ENCODE measurements at places on chromosomes 13 and 19. TPM values are rescaled to one million over a fixed set of nuclear protein-coding genes. Genes with fewer than 3 reads are reported as not detected.

VSTM1 gene
- 0.75 TPM for total RNA-seq

MTUS2 gene
- not detected for total RNA-seq

DNA sequence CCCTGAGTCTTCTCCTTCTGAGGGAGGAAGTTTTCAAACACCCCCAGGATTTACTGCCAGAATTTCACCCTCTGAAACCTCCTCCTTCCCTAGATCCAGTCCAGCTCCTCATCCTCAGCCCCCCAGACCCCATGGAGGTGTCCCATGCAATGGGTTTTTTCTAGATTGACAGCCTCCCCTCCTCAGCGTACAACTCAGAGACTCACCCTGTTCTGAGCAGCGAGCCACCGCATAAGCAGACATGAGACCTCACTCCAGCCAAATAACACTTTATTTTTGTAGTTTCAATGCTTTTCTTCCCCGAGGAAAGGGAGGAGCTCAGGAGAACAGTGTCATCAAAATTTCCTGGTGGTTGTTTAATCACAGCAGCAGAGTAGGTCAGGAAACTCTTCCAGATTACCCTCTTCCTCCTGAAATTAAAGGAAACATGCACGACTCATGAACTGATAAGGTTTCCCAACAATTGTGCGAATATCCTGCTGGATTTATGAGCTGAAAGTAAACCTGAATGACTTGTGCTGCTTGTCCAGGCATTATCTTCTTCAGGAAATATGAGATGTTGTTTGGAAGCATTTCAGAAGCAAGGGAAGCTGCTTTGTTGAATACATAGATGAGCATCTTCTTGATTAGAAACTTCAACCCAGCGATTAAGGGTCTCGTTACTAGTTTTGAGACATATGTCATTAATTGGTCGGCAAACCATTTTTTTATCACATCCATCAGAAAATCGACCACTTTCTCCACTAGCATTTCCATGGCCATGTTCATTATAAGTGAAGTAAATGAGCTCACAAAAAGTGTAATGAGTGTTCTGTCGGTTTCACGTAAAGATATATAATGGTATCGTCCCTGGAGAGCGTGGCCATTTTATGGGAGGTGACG, 36.2 kb downstream of the ERICH4 start:
- DNase-seq: no peak

GRCh38 chr13:92354583-92354982, 872.0 kb upstream of the GPC6 start:
- DNase-seq: no peak

GRCh38 chr19:52171321-52172169, at the start of gene ZNF836:
TSS of gene ZNF836 (minus strand) at chr19:52171621. CDS start at chr19:52168072, 3,549 bp downstream.
- no peak for DNase-seq

GRCh38 chr19:49871349-49871985, 4.1 kb upstream of the PNKP start:
- DNase-seq: no peak

DNA sequence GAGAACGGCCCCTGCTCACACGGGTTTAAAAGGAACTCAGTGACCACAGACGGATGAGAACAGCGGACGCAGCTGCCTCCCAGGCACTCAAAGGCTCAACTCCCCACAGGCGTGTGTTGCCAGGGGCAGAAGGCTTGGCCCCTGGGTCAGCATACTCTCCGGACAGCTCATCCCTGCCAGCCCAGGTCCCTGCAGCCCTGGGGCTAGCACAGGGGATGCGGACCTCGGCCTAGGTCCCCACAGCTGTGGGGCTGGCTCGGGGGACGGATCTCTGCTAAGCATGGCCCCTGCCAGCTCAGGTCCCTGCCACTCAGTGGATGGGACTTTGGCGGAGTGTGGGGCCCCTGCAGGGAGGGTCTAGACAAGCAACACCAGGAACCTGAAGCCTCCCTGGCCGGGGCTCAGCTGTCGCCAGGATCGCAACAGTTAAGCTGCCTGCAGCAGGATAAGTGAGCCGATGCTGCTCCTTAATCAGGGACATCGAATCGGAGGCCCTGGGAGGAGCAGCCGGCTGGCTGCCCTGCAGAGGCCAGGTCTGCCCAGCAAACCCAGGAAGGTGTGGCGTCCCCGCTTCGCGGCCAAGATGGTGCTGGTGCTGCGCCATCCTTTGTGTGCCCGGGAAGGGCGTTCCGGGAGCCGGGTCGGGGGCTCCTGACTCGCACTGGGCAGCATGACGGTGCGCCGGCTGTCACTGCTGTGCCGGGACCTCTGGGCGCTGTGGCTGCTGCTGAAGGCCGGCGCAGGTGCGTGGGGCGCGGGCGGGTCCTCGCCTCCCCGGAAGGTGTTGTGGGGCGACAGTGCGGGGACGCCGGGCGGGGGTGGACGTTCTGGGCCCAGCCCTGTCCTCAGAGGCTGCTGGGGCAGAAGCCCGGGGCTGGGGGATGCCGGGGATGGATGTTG, 32.5 kb downstream of the MCF2L start:
- DNase-seq: no peak

DNA sequence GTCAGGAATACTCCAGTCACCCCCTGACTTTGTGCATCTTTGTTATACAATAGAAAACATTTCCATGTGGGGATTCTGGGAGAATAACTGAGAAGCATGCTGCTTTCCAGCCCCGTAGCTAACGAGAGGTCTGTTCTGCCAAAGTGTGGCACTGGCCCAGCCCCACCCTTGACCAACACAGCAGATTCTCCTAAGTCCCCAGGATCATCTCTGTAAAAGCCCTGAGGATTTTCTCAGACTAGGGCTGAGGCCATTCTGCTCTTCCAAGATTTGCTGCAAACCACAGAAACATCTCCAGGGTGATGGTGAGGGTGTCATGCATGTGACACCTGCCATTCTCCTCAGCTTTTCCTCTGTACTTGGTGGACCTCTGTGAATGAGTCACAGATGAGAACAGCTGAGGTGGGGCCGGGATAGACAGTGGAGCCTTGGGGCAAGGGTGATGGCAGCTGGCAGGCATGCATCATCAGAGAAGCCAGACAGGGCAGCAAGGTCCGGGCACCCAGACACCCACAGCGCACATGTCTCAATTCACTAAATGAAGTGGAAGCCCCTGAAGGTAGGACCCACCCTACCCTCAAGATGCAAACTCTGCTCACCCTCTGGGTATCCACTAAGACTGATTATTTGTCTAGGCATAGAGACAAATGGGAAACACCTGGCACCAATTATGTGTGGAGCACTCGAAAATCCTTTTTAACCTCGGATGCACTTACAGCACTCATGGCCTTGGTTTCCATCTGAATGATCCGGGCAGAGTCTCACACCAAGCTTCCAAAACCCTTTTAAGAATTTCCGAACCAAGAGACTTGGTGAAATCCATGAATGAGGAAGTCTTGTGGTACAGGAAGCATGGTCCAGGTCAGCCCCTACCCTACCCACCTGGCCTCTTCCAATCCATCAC, 20.1 kb upstream of the DOCK9 start:
- DNase-seq: no peak

GRCh38 chr13:75812751-75813181, 176.6 kb downstream of the LMO7 start:
- no peak for DNase-seq

- DNase-seq: no peak
These were observed 28.9 kb downstream of the AP2S1 start for GRCh38 chr19:46821512-46822409.

GRCh38 chr13:49455007-49455398, 10.9 kb downstream of the SETDB2 start:
- DNase-seq: no peak

DNA sequence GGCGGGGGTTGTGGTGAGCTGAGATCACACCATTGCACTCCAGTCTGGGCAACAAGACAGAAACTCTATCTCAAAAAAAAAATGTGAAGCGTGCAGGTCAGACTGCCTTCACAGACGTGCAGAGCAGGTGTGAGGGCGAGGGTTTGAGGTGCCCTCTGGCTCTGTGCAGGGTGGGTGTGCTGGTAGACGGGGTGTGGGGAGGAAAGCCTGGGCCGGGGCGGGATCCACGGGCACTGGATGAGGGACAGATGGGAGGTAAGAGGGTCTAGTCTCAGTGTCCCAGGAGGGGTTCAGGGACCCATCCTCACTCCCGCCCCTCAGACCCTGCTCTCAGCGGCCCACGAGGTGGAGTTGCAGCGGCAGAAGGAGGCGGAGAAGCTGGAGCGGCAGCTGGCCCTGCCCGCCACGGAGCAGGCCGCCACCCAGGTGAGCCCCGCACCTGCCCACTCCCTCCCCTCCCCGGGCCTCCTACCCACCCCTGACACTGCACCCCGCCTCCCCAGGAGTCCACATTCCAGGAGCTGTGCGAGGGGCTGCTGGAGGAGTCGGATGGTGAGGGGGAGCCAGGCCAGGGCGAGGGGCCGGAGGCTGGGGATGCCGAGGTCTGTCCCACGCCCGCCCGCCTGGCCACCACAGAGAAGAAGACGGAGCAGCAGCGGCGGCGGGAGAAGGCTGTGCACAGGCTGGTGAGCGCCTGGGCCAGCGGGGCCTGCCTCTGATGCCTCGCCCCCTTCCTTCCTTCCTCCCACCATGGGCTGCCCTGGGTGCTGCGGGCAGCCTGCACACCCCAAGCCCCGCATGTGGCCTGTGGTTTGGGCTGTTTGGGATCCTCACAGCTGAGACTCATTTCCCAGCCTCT, 9.1 kb downstream of the NOP53 start:
- DNase-seq: no peak

DNA sequence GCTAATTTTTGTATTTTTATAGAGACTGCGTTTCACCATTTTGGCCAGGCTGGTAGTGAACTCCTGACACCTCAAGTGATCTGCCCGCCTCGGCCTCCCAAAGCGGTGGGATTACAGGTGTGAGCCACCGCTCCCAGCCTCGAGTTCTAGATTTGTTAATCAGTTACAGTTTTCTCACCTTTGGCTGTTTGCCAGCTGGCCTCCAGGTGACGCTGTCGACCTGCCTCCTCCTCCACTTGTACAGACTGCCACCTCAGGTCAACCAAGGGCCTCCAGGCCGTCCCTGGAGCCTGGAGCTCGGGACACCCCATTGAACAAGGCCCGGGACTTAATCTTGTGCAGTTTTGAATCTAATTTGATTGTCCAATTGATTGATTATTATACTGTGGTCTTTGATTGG, 45.5 kb downstream of the IER2 start:
- no peak for DNase-seq

GRCh38 chr19:40446263-40446784, 2.2 kb upstream of the SERTAD3 start:
- no peak for DNase-seq

Measured in epithelial cell of proximal tubule (primary cell).